Keratinocyte (primary cell): ENCODE measurements at places on chromosomes 16 and 17. TPM values are rescaled to one million over a fixed set of nuclear protein-coding genes. Genes with fewer than 3 reads are reported as not detected.

GRCh38 chr16:86502856-86503748, 7.2 kb upstream of the FOXF1 start:
- H3K27me3 ChIP-seq, result peaks cover 100% of the 10 kb centered on the region
- no peaks in the 10 kb centered on the region for H3K36me3 ChIP-seq
- DNase-seq, result no peak
- no peak overlapping the region for H3K27ac ChIP-seq
- H3K4me1 ChIP-seq, result no peaks in the 10 kb centered on the region

GRCh38 chr16:71883168-71883848, 674 bp downstream of the ZNF821 start:
- H3K4me1 ChIP-seq, result peaks cover 12% of the 10 kb centered on the region
- no peaks in the 10 kb centered on the region for H3K27me3 ChIP-seq
- no peak for DNase-seq
- peak overlapping the region; percentile 49 for H3K27ac ChIP-seq
- no peaks in the 10 kb centered on the region for H3K36me3 ChIP-seq

The GDPD1 gene
- polyA plus RNA-seq, result 1.4 to 3.3 TPM (median 2.8 TPM) in 3 replicates

The PYY gene
- not detected in 3 replicates for polyA plus RNA-seq

The TMED6 gene
- 0.09 to 0.22 TPM in 2 of 3 replicates, not detected in the other for polyA plus RNA-seq

GRCh38 chr17:78517421-78517820, 59.8 kb downstream of the DNAH17 start:
- no peaks in the 10 kb centered on the region for H3K27me3 ChIP-seq
- H3K36me3 ChIP-seq, result no peaks in the 10 kb centered on the region
- no peak for DNase-seq
- H3K27ac ChIP-seq, result no peak overlapping the region

The C16orf74 gene
- polyA plus RNA-seq, result 35.3 to 53.6 TPM (median 45.8 TPM) in 3 replicates

The RNF151 gene
- polyA plus RNA-seq, result not detected in 3 replicates
